ENCODE measurements at places on chromosomes 2 and 18.

DNA sequence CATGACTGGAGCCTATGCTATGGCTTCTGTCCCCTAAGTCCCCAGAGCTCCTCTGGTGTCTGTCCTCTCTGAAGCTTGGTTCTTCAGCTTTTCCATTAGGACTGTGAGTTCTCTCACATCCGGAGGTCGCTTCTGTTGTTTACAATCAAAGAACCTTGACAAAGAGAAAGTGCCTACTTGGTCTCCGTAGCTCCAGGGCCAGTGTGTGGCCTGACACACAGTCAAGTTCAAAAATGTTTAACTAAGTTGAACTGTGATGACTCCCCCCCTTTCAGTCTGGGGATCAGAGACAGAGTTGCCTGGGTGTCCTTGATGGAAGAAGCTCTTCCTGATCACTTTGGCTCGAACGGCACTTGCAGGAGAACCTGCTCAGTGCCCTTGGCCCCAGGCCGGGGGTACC, 26.3 kb upstream of the YWHAQ start:
- no peak for DNase-seq

DNA sequence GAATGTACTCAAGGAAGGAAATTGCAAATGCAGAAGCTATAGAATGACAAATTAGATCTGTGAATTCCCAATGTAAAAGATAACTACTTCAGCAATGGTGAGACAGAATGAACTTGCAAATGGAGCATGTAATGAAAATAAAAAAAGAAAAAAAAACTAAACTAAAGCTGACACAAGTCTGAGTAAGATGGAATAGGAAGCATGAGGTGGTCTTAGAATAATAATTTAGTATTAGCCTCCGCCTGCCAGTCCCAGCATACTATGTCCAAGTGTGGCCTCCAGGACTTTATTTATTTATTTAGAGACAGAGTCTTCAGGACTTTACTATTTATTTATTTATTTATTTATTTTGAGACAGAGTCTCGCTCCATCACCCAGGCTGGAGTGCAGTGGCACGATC, 37.4 kb upstream of the SLC39A10 start:
- no peak for DNase-seq

- DNase-seq = no peak
Observed at GRCh38 chr2:240922982-240923537, 16.9 kb downstream of the CROCC2 start.

- no peak for DNase-seq
Observed at GRCh38 chr2:151111599-151112278, 149.9 kb downstream of the RBM43 start.

- DNase-seq = no peak
Observed at GRCh38 chr18:1078301-1078700, 173.6 kb downstream of the ADCYAP1 start.

GRCh38 chr18:13800505-13801259, 23.3 kb upstream of the MC5R start:
- DNase-seq = no peak

GRCh38 chr2:19545507-19545906, 187.1 kb upstream of the OSR1 start:
- no peak for DNase-seq

- DNase-seq = no peak
Observed at GRCh38 chr2:200130762-200131166, 175.4 kb downstream of the MAIP1 start.

GRCh38 chr2:217909156-217909820, 93.5 kb downstream of the TNS1 start:
- no peak for DNase-seq

- no peak for DNase-seq
Observed at GRCh38 chr2:118604811-118605210, 242.6 kb downstream of the EN1 start.

DNA sequence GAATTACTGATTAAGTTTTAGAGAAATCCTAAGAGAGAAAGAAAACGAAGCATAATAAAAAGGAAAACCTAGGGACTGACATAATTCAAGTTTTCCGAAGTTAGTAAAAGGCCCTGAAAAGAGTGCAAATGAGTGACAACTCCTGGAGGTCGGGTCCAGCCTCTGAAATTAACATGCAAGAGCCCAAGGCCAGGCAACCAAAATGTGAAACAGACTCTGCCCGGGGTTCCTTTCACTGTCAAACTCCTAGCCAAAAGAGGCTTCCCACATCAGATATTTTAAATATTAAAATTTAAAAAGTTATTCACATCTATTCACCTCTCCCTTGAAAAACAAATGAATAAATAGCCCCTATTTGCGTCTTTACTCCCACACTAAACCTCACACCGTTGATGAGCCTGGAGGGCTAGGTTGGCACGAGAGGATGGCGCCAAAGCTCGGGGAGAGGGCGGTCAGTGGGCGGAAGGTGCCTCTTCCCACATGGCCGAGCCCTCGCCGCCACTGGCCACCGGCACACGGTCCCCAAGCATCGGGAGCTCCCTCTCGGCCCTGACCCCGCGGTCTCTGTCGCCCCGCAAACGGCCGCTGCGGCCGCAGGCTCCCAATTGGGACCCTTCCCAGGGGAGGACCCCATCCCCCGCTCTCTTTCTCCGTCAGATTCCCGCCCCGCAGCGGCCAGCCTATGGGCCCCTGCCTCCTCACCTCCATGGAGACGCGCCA, 630 bp downstream of the PPM1G start:
- no peak for DNase-seq

DNA sequence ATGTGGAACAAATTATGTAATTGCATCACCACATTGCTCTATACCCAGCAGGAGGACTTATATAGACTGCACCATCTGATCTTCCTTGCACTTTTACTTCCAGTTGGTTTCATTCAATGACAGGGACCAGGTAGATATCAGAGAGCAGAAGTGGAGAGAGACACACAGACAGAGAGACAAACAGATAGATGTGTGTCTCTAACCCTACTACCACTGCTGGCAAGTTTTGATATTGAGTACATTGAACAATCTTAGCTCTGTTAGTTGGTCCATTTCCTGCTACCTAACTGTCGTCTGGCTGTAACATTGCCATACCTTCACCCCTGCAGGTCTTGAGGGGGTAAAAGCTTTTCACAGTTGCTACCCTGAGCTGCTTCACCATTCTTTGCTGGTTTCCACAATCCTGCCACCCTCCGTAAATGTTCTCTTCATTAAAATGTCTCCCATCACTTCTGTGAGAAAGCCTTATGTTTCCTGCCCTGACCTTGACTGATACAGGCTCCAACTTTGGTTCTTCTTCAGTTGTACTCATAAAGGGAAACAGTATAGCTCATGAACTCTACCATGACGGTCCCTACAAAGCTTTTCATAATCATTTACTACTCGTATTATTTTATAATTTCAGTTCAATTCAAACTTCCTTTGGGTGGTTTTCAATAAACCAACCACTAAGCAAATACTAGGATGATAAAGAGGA, 62.3 kb upstream of the ITGA4 start:
- no peak for DNase-seq

GRCh38 chr2:31012406-31012805, 125.8 kb downstream of the GALNT14 start:
- DNase-seq = no peak

GRCh38 chr18:34866739-34867138, 156.6 kb downstream of the DTNA start:
- DNase-seq = no peak

Data from effector CD8-positive, alpha-beta T cell (primary cell).